ENCODE measurements at places on chromosomes 1 and 21.
A peak's percentile ranks its signal among the peaks of the same experiment; 100 is the strongest.

DNA sequence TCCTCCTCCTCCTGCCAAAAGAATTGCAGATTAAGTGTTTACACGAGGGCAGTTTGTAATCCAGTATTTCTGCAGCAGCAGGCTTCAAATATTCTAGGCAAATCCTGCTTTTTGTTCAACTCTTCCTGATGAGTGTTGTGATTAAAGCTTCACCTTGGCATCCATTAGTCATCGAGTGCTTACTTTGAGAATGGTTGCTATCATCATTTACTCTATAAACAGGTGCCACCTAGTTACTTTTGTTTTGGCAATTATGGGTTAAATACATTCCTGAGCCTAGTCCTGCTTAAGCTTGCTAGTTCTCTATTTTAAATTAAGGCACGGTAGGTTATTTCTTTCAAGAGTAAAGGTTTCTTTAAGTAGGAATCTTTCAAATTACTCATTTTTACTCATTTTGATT, 20.3 kb downstream of the PDC start:
- peaks cover 3% of the 10 kb centered on the region for H3K36me3 ChIP-seq
- no peak for DNase-seq
- H3K27me3 ChIP-seq, result no peaks in the 10 kb centered on the region
- no peak overlapping the region for H3K27ac ChIP-seq

DNA sequence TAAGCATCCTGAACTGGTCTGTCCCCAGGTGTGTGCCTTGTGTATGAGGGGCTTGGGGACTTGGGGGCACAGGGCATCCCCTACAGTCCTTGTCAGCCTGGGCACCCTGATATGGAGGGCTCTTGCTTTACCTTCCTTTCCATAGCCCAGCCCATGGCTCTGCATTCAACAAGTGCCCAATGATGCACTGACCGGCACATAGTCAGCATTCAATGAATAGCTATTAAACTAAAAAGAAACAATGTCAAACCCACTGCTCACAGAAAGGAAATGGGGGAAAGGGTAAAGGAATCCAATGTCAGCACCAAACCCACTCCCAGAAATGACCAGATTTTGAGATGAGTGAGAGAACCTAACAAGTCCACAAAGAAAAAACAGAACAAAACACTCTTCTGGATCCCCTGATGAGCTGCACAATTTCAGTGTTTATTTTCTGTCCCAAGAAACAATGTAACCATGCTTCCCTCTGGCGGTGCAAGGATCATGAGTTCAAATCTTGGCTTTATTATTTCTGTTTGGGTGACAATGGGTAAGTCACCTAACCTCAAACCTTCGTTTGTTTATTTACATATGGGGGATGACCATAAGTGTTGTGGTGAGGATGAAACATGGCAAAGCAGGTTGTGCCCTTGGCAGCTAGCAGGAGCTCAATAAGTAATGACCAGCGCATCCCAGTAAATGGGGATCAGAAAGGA, 22.0 kb downstream of the SYT6 start:
- H3K4me3 ChIP-seq, result no peak overlapping the region
- no peak for DNase-seq
- H3K27ac ChIP-seq, result no peak overlapping the region
- peaks cover 12% of the 10 kb centered on the region for H3K36me3 ChIP-seq
- peaks cover 31% of the 10 kb centered on the region for H3K27me3 ChIP-seq
- H3K4me1 ChIP-seq, result peaks cover 17% of the 10 kb centered on the region

DNA sequence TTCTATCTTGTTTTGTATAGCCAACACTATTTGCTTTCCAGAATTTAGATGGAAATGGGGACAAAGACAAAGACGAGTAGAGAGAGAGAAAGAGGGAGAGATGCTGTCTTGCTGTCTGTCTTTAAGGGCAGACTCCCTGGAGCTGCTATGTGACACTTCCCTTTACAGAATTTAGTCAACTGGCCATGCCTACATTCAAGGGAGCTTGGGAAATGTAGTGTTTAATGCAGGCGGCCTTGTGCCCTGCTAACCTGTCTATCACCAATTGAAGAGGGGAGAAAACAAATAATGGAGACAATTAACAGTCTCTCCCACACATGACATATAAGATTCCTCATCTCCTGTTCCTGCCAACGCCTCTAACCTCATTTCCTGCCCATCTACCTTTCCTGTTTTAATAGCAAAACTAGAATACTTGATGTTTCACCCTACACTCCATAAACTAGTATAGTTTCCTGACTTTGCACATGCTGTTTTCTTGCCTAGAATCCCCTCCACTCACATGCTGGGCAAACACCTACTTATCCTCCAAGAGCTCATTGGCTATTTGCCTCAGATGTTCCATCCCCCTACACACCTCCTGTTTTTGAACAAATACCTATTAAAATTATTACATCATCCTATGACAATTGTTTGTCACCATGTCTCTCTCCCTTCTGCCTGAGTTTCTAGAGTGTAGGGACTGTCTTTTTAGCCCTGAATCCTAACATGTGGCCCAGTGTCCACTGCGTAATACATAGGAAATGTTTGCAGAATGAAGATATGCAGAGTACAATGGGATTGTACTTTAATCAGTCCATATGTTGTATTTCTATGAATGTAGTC, 117.2 kb downstream of the SLC25A24 start:
- H3K4me1 ChIP-seq, result peaks cover 40% of the 10 kb centered on the region
- DNase-seq, result no peak
- H3K36me3 ChIP-seq, result no peaks in the 10 kb centered on the region
- peak overlapping the region; percentile 49 for H3K4me3 ChIP-seq
- H3K27ac ChIP-seq, result peak overlapping the region; percentile 41

DNA sequence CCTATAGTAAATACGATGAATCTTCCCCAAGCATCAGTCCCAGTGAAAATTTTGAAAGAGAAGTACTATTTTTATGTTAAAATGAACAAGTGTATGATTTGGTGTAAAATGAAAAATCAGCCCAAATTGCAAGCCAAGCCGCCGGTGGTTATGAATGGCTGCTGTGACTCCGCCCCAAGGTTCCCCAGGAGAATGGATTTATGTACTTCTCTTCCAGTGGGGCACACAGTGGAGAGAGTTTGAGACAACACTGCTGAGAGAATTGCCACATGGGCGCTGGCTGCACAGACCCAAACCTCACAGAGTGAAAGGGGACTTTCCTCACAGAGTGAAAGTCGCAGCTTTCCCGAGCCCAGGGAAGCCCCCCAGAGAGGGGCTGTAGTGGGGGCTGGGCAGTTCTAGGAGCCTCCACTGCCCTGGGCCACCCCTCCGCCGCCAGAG, 24.0 kb downstream of the CDK18 start:
- no peak overlapping the region for H3K4me3 ChIP-seq
- H3K4me1 ChIP-seq, result peaks cover 6% of the 10 kb centered on the region
- no peaks in the 10 kb centered on the region for H3K36me3 ChIP-seq
- DNase-seq, result no peak

GRCh38 chr1:7608628-7609305, 162.3 kb upstream of the VAMP3 start:
- no peak overlapping the region for H3K27ac ChIP-seq
- peaks cover 62% of the 10 kb centered on the region for H3K27me3 ChIP-seq
- H3K4me1 ChIP-seq, result no peaks in the 10 kb centered on the region
- no peak overlapping the region for H3K4me3 ChIP-seq

- H3K4me3 ChIP-seq, result no peak overlapping the region
- no peak for DNase-seq
- H3K4me1 ChIP-seq, result peaks cover 4% of the 10 kb centered on the region
These were observed 273.1 kb downstream of the DPYD start for GRCh38 chr1:97647776-97648175.

DNA sequence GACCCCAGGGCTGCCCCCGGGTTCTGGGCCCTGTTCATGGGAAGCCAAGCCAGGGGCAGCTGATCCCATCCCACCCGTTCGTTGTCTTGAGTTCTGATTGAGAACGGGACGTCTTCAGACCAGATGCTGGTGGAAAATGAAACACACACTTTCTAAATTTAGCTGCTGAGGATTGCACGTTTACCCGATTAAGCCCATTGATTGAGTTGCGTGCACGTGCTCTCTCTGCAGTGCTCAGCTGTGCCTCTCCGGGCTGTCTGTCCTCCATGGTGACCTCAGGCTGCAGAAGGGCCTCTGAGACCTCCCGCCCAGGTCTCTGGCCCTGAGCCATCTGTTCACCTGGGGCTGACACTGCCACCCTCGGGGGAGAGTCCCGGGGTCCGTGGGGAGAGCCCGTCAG, 27.0 kb upstream of the PEX10 start:
- no peak for DNase-seq
- no peak overlapping the region for H3K27ac ChIP-seq
- peaks cover 4% of the 10 kb centered on the region for H3K4me1 ChIP-seq
- H3K4me3 ChIP-seq, result no peak overlapping the region

GRCh38 chr1:241156231-241156965, 200.6 kb downstream of the RGS7 start:
- no peaks in the 10 kb centered on the region for H3K36me3 ChIP-seq
- H3K4me3 ChIP-seq, result no peak overlapping the region
- no peaks in the 10 kb centered on the region for H3K27me3 ChIP-seq
- H3K4me1 ChIP-seq, result no peaks in the 10 kb centered on the region
- no peak overlapping the region for H3K27ac ChIP-seq

DNA sequence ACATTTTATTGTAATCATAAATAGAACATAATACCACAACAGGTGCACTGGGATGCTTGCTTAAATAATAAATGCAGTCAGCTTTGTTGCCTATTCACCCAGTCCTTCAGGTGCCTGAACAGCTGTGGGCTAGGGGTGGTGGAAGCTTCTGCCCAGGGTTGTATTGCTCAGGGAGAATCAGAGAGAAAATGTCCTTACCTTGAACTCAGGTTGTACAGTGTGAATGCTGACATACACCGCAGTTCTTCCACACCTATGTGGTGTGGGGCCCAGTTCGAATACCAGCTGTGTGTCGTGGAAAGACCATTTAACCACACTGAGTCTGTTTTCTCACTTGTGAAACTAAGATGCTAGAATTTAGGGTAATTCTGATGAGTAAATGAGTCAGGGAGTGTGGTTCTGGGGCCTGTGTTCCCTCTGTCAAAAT, 115.7 kb upstream of the ATP1A1 start:
- H3K4me3 ChIP-seq, result no peak overlapping the region
- H3K27ac ChIP-seq, result no peak overlapping the region
- H3K27me3 ChIP-seq, result no peaks in the 10 kb centered on the region
- H3K36me3 ChIP-seq, result peaks cover 6% of the 10 kb centered on the region

DNA sequence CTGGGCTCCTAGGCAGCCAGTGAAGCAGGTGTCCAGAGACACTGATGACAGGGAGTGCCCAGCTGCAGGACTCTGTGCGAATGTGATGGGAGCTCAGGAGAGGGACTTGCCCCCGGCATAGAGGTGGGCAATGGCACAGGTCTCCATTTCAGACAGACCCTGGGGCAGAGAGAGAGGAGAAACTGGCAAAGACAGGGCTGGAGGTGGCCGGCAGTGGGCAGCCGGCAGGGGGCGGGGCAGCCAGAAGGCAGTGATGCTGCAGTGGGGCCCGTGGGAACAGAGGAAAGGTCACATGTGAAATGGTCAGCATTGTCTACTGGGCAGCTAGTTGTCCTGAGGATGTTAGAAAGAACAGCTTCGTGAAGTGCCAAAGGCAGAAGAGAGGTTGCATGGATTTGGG, 112.6 kb downstream of the HUNK start:
- no peak overlapping the region for H3K27ac ChIP-seq
- DNase-seq, result no peak
- peaks cover 6% of the 10 kb centered on the region for H3K27me3 ChIP-seq
- no peak overlapping the region for H3K4me3 ChIP-seq
- peaks cover 2% of the 10 kb centered on the region for H3K4me1 ChIP-seq
- H3K36me3 ChIP-seq, result peaks cover 3% of the 10 kb centered on the region

DNA sequence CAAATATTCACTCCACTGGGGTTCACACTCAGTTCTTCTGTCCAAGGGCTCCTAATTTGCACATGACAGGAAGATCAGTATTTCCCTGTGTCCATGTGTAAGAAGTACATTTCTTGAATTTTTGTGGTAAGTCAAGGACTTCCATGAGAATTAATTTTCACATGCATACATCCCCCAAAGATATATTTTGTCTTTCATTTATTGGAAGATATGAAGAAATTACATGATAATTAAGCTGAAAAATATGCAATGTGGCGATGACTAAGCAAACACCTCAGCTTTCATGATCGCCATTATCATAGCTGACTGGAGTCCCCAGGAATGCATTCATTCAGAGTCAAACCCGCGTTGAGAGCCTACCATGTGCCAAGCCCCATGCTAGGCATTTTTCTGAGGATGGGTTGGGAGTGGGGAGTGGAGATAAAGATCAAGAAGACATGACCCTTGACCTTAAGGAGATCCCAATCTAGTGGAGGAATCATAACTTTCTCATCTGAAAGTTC, 104.6 kb upstream of the F3 start:
- no peaks in the 10 kb centered on the region for H3K36me3 ChIP-seq
- DNase-seq, result no peak
- no peak overlapping the region for H3K27ac ChIP-seq
- no peak overlapping the region for H3K4me3 ChIP-seq
- H3K27me3 ChIP-seq, result peaks cover 4% of the 10 kb centered on the region

DNA sequence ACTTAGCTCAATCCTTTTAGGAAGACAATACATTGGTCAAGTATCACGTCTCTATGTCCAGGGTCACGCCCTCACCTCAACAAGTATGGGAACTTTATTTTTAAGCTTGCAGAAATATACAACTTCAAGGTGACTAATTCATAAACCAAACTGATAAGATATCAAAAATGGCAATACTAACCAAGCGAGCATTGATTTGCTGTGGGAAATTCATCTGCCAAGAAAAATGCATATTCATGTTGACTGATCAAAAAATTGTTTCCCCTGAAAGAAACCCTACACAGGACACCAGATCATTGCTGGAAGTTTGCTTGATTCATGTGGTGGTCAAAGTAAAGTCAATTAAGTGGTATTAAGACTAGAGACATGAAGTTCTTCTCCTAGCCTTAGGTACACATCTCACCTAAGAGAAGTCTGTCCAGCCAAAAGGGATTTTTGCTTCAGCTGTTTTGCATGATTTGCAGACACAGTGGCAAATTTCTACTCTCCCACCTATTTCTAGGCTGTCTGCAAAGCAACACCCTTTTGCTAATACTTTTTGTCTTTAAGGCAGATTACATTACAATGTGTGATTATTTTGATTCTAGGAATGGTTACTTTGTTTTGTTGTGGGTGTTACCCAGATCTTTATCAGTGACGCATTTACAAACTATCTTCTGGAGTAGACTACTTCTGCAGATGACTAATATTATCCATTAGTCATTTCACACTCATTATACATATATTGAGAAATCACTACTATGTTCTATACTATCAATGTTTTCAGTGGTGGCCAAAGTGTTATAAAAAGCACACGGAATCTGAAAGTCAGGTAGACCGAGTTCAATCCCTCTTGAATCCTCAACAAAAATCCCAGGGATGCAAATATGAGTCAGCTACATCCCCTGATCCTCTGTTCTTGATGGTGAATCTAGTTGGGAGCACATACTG, 12.4 kb downstream of the SAMSN1 start:
- peak overlapping the region; percentile 99 for H3K27ac ChIP-seq
- H3K36me3 ChIP-seq, result peaks cover 4% of the 10 kb centered on the region
- H3K4me3 ChIP-seq, result peak overlapping the region; percentile 92

DNA sequence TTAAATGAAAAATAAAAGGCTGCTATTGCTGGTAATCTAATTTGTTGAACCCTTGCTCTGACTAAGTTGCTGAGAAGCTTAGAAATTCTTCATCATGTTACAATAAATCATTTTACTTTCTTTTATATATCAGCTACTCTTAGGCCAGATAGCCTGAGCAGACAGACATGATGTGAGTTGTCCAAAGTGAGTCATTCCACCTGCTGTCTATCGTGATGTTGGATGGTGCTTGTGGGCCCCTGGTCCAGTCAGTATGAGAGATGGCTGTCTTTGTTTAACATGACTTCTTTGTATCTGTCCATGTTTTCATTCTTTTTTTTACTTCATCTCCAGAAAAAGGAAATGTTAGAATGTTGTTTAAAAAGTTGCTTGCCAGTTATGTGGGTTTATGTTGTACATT, 188.8 kb downstream of the ADGRL2 start:
- H3K27me3 ChIP-seq, result no peaks in the 10 kb centered on the region
- no peak for DNase-seq
- no peaks in the 10 kb centered on the region for H3K4me1 ChIP-seq
